ENCODE measurements at places on chromosomes 7 and 10. TPM values are rescaled to one million over a fixed set of nuclear protein-coding genes. Genes with fewer than 3 reads are reported as not detected.

The LRRC4 gene
- 0.77 TPM for total RNA-seq

DNA sequence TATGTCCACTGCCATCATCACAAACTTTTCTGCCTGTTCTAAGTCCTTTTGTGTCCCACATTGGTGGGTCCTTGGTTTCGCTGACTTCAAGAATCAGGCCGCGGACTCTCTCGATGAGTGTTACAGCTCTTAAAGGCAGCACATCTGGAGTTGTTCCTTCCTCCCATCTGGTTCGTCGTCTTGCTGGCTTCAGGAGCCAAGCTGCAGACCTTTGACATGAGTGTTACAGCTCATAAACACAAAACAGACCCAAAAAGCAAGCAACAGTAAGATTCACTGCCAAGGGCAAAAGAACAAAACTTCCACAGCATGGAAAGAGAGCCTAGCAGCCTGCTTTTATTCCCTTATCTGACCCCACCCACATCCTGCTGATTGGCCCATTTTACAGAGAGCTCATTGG lies 30.2 kb downstream of the ASNS start:
- no peaks in the 10 kb centered on the region for H3K36me3 ChIP-seq
- no peak overlapping the region for H3K27ac ChIP-seq
- H3K4me1 ChIP-seq = no peaks in the 10 kb centered on the region
- H3K4me3 ChIP-seq = no peak overlapping the region
- H3K27me3 ChIP-seq = no peaks in the 10 kb centered on the region

GRCh38 chr10:61244261-61244775 lies 208.9 kb downstream of the TMEM26 start:
- H3K27me3 ChIP-seq = no peaks in the 10 kb centered on the region
- no peaks in the 10 kb centered on the region for H3K4me1 ChIP-seq
- no peak overlapping the region for H3K27ac ChIP-seq
- DNase-seq = no peak
- H3K4me3 ChIP-seq = no peak overlapping the region

The GSTO2 gene
- 1.9 TPM for total RNA-seq

GRCh38 chr10:128859738-128860386 lies 607.2 kb upstream of the MGMT start:
- H3K27me3 ChIP-seq = no peaks in the 10 kb centered on the region
- no peak overlapping the region for H3K4me3 ChIP-seq
- DNase-seq = no peak
- no peaks in the 10 kb centered on the region for H3K36me3 ChIP-seq

The FAM25C gene
- total RNA-seq = not detected

GRCh38 chr10:50392966-50393718 lies 141.8 kb upstream of the ASAH2 start:
- H3K27me3 ChIP-seq = no peaks in the 10 kb centered on the region
- H3K27ac ChIP-seq = no peak overlapping the region
- DNase-seq = no peak
- no peak overlapping the region for H3K4me3 ChIP-seq
- no peaks in the 10 kb centered on the region for H3K4me1 ChIP-seq

- H3K36me3 ChIP-seq = peaks cover 62% of the 10 kb centered on the region
- H3K4me3 ChIP-seq = peak overlapping the region; percentile 81
- peaks cover 35% of the 10 kb centered on the region for H3K4me1 ChIP-seq
- H3K27ac ChIP-seq = peak overlapping the region; percentile 89
- DNase-seq = peak; percentile 69
Observed at GRCh38 chr7:44977304-44977958, 1.4 kb downstream of the MYO1G start.

- H3K27ac ChIP-seq = no peak overlapping the region
- no peak for DNase-seq
- H3K4me3 ChIP-seq = no peak overlapping the region
Observed at GRCh38 chr10:116798859-116799258, 50.4 kb upstream of the ENO4 start.

The GPR85 gene
- not detected for total RNA-seq

The SPDYE16 gene
- 0.33 TPM for total RNA-seq

DNA sequence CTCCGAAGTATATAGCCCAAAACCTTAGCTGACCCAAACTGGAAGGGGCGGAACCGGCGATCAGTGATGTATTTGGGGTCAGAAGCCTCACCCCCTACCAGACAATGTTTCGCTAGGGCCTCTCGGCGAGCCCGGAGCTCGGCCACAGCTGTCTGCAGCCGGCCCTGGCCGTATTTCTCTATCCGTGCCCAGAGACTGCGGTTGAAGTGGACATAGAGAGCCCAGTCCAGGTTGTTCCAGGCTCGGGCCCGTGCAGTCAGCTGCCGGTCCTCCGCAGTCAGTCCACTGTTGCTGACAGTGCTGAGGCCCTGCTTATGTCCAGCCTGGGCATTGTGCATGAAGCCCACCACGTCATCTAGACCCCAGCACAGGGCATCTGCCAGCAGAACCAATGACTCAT lies 1.5 kb upstream of the TRAPPC14 start:
- peaks cover 23% of the 10 kb centered on the region for H3K36me3 ChIP-seq
- DNase-seq = no peak
- no peak overlapping the region for H3K27ac ChIP-seq
- H3K27me3 ChIP-seq = no peaks in the 10 kb centered on the region
- no peak overlapping the region for H3K4me3 ChIP-seq

DNA sequence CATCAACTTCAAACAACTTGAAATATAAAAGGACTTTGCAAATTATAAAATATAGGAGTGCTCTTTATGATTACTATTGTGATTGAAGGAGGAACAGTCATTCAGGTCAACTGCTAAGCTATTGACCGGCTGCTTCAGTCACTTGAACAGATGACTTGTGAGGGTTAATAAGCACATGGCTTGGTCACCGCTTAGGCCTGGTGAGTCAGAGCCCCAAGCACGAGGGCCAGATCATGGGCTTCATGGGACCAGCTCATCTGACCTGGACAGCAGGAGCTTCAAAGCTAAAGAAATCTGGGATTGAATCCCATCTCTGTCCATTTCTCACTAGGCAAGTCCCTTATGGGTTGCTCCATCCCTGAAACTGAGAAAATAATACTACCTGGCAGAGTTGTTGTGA lies 60.4 kb upstream of the ADO start:
- DNase-seq = no peak
- H3K4me3 ChIP-seq = no peak overlapping the region
- no peak overlapping the region for H3K27ac ChIP-seq
- H3K4me1 ChIP-seq = no peaks in the 10 kb centered on the region

- no peak overlapping the region for H3K4me3 ChIP-seq
- H3K36me3 ChIP-seq = no peaks in the 10 kb centered on the region
- H3K4me1 ChIP-seq = no peaks in the 10 kb centered on the region
Observed at GRCh38 chr10:66307826-66308225, 618.0 kb upstream of the LRRTM3 start.

The ACTL6B gene
- total RNA-seq = not detected

DNA sequence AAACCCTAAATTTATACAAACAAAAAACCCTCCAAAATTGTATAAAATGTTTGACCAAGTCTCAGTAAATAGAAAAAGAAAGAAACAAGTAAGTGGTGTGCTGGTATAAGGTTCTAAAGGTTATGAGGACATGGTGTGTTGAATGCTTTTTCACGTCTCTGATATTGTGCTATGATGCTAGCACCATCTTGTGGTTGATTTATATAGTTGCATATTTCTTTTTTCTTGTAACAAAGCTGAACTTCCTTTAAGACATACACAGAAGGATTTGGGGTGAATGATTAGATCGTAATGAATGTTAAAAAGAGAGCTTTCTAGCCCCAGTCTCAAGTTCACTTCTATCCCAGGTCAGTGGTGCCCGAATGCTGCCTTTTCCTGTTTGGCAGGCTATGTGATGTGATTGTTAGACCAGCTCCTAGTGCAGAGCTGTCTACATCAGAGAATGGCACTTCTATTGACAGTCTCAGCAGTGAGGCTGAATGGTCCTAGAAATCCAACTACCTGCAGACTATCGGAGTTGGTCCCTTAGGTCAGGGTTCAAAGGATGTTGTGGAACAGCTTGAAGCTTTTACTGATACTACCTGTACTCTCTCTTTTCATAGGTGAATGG lies 25.0 kb downstream of the VTI1A start:
- H3K4me1 ChIP-seq = no peaks in the 10 kb centered on the region
- H3K4me3 ChIP-seq = no peak overlapping the region
- H3K36me3 ChIP-seq = no peaks in the 10 kb centered on the region
- H3K27me3 ChIP-seq = no peaks in the 10 kb centered on the region
- no peak for DNase-seq
- no peak overlapping the region for H3K27ac ChIP-seq

DNA sequence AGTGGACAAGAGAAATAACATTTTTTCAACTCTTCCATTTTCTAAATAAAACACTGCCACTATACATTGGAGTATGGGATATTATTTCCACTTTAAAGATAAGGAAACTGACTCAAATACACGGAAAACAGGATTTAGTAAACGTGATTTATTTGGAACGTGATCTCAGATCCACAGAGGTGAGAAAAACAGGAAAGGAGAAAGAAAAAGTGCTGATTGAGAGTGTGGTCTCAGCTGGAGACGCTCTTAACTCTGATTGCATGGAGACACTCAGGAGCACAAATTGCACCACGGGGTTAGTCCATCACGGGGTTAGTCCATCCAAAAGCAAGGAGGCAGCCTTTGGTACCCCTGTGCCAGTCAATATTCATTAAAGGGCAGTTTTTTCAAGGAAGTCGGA lies 142.5 kb downstream of the GNAT3 start:
- no peaks in the 10 kb centered on the region for H3K4me1 ChIP-seq
- no peaks in the 10 kb centered on the region for H3K27me3 ChIP-seq
- H3K4me3 ChIP-seq = no peak overlapping the region
- H3K27ac ChIP-seq = no peak overlapping the region
- DNase-seq = no peak

- no peak overlapping the region for H3K4me3 ChIP-seq
- H3K36me3 ChIP-seq = no peaks in the 10 kb centered on the region
- H3K27ac ChIP-seq = no peak overlapping the region
- H3K27me3 ChIP-seq = no peaks in the 10 kb centered on the region
- peaks cover 5% of the 10 kb centered on the region for H3K4me1 ChIP-seq
Observed at GRCh38 chr10:50469778-50470193, 154.0 kb downstream of the SGMS1 start.

The IKZF1 gene
- 525 TPM for total RNA-seq

GRCh38 chr7:28409716-28410627 lies 2.3 kb upstream of the CREB5 start:
- H3K4me3 ChIP-seq = peak overlapping the region; percentile 23
- no peaks in the 10 kb centered on the region for H3K36me3 ChIP-seq
- no peak overlapping the region for H3K27ac ChIP-seq

- no peaks in the 10 kb centered on the region for H3K27me3 ChIP-seq
- no peak overlapping the region for H3K4me3 ChIP-seq
- DNase-seq = no peak
- peaks cover 6% of the 10 kb centered on the region for H3K36me3 ChIP-seq
Observed at GRCh38 chr7:158808126-158808525, 21.2 kb downstream of the ESYT2 start.

- H3K4me3 ChIP-seq = no peak overlapping the region
- no peaks in the 10 kb centered on the region for H3K27me3 ChIP-seq
- no peak for DNase-seq
- no peak overlapping the region for H3K27ac ChIP-seq
Observed at GRCh38 chr7:1665549-1666316, 4.3 kb upstream of the ELFN1 start.

The STEAP1B gene
- total RNA-seq = 0.33 TPM

DNA sequence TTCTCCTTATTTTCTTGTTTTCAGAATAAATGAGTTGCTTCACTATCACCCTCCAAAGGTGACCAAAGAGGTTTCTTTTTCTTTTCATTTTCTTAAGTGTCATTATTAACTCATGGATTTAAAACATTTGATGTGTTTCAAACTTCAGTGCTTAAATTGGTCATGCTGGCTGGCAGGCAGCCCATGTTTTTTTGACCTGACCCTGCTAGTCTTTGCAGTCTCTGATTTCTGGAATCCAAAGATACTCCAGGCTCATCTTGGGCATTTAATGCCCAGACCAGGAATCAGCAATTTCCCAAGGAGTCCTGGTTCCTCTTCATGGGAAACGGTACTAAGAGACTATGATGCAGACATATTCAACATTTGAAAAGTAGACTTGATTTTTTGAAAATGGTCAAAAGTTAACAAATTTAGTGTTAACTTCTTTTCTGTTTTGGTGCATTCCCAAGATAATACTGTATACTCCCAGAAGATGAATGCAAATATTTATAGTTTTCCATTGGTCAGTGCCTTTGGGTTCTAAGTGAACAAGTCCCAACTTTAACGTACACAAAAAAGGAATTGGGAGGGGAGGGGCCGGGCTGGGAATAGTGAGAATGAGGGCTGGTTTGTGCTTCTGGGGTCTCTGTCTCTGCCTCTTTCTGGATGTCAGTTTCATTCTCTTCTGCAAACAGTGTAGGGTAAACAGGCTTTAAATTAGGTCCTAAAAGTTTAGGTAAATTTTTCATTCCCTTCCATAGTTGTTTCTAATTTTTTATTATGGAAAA lies 19.8 kb downstream of the NUB1 start:
- H3K36me3 ChIP-seq = peaks cover 6% of the 10 kb centered on the region
- H3K4me1 ChIP-seq = peaks cover 2% of the 10 kb centered on the region
- H3K27me3 ChIP-seq = no peaks in the 10 kb centered on the region
- H3K27ac ChIP-seq = no peak overlapping the region
- DNase-seq = no peak
- H3K4me3 ChIP-seq = no peak overlapping the region

DNA sequence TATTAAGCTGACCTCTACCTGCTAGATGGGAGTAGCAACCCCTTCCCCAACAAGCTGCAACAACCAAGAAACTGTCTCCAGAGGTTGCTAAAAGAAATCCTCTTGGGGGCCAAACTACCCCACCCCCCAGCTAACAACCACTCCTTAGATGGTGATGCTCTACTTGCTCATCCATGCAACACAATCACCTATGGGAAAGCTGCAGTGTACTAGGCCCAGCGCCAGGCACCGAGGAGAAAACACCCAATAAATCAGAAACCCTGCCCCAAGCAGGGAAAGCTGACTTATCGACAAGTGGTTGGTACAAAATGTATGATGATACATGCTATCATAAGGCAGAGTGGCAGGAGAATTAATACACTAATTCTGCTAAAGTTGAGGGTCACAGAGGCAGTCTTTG lies 17.3 kb downstream of the SLC25A13 start:
- no peak overlapping the region for H3K27ac ChIP-seq
- no peak for DNase-seq
- H3K27me3 ChIP-seq = no peaks in the 10 kb centered on the region
- no peak overlapping the region for H3K4me3 ChIP-seq
- peaks cover 4% of the 10 kb centered on the region for H3K4me1 ChIP-seq

GRCh38 chr7:13240349-13240748 lies 552.9 kb downstream of the ARL4A start:
- no peaks in the 10 kb centered on the region for H3K27me3 ChIP-seq
- H3K27ac ChIP-seq = no peak overlapping the region
- no peaks in the 10 kb centered on the region for H3K4me1 ChIP-seq
- DNase-seq = no peak
- no peak overlapping the region for H3K4me3 ChIP-seq

- no peak overlapping the region for H3K27ac ChIP-seq
- no peaks in the 10 kb centered on the region for H3K27me3 ChIP-seq
- no peak overlapping the region for H3K4me3 ChIP-seq
- peaks cover 14% of the 10 kb centered on the region for H3K4me1 ChIP-seq
- no peaks in the 10 kb centered on the region for H3K36me3 ChIP-seq
Observed at GRCh38 chr10:70367195-70367796, 15.1 kb downstream of the LRRC20 start.

- no peaks in the 10 kb centered on the region for H3K36me3 ChIP-seq
- DNase-seq = no peak
- no peaks in the 10 kb centered on the region for H3K27me3 ChIP-seq
Observed at GRCh38 chr10:111822661-111823060, 360.9 kb downstream of the GPAM start.

- DNase-seq = peak; percentile 49
- no peak overlapping the region for H3K27ac ChIP-seq
- no peak overlapping the region for H3K4me3 ChIP-seq
Observed at GRCh38 chr10:104297697-104298660, 29.0 kb downstream of the GSTO2 start.

Data from T-cell (primary cell).